Activated naive CD8-positive, alpha-beta T cell treated with anti-CD3 and anti-CD28 coated beads for 36 hours (primary cell): ENCODE measurements at places on chromosomes 12 and 14. TPM values are rescaled to one million over a fixed set of nuclear protein-coding genes. Genes with fewer than 3 reads are reported as not detected.
A peak's percentile ranks its signal among the peaks of the same experiment; 100 is the strongest.

Gene DCN
- not detected for total RNA-seq

GRCh38 chr14:38623661-38624060 lies 367.8 kb upstream of the CLEC14A start:
- no peak for DNase-seq
- no peaks in the 10 kb centered on the region for H3K27me3 ChIP-seq
- no peak overlapping the region for H3K27ac ChIP-seq
- H3K4me3 ChIP-seq, result no peak overlapping the region
- H3K4me1 ChIP-seq, result no peaks in the 10 kb centered on the region

GRCh38 chr12:104521731-104522130 lies 65.0 kb downstream of the CHST11 start:
- no peak overlapping the region for H3K4me3 ChIP-seq
- peaks cover 39% of the 10 kb centered on the region for H3K4me1 ChIP-seq
- H3K27me3 ChIP-seq, result no peaks in the 10 kb centered on the region
- no peaks in the 10 kb centered on the region for H3K36me3 ChIP-seq
- no peak for DNase-seq

DNA sequence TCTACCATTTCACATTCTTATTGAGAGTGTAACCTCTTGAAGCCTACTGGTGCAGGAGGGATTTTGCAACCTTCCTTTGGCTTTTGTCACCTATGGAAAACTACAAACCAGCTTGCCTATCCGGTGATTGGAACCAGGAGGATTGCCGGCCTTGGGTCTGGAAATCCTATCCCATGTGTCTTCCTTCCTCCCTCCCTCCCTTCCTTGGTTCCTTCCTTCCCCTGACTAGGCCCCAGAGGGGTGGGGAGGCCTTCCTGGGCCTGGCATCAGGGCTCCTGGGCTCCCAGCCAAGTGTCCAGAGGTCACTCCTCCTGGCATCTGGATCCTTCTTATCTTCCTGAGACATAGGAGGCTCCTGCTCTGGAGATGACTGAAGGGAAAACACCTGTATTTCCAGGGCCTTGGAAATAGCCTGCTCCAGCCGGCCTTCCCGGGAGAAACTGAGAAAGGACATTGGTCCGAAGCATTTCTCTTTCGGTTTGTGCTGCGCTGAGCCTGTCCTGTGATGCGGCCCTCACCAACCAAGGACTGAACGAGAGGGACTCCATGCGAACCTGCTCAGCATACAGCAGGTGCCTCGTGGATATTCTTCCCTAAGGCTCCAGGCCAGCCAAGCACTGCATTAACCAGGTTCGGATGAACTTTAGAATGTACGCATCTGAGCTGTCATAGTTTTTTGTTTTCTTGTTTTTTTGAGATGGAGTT lies 43.4 kb downstream of the PSMA6 start:
- DNase-seq, result no peak
- H3K27me3 ChIP-seq, result no peaks in the 10 kb centered on the region
- no peak overlapping the region for H3K4me3 ChIP-seq
- H3K4me1 ChIP-seq, result peaks cover 44% of the 10 kb centered on the region

Gene RAB3IP
- 40.9 TPM for total RNA-seq

- peak; percentile 30 for DNase-seq
- H3K27ac ChIP-seq, result no peak overlapping the region
- H3K36me3 ChIP-seq, result peaks cover 33% of the 10 kb centered on the region
- no peak overlapping the region for H3K4me3 ChIP-seq
- no peaks in the 10 kb centered on the region for H3K27me3 ChIP-seq
Observed at GRCh38 chr12:116222358-116222757, 55.1 kb downstream of the MED13L start.

- no peaks in the 10 kb centered on the region for H3K27me3 ChIP-seq
- H3K4me3 ChIP-seq, result no peak overlapping the region
- H3K27ac ChIP-seq, result no peak overlapping the region
- H3K36me3 ChIP-seq, result peaks cover 18% of the 10 kb centered on the region
Observed at GRCh38 chr12:14780859-14781258, 22.4 kb downstream of the WBP11 start.

DNA sequence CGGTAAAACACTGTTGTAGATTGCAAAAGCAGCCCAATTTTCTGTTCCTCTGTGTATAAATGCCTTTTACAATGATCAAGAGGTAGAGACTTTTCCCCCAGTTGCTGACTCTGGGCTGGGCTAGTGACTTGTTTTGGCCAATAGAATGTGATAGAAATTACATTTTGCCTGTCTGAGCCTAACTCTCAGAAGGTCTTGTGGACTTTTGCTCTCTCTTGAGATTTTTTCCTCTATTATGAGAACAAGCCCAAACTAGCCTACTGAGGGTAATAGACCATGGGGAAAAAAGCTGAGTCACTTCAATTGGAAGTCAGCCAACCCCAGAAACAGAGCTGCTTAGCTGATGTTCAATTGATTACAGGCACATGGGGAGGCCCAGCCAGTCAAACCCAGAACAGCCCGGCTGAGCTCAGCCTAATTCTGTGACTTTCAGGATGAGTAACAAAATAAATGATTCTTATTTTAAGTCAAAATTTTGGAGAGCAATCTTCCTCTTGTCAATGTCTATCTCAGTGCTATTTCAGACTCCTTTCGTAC lies 61.4 kb downstream of the MYF5 start:
- H3K27me3 ChIP-seq, result no peaks in the 10 kb centered on the region
- DNase-seq, result peak; percentile 14
- no peak overlapping the region for H3K27ac ChIP-seq
- no peaks in the 10 kb centered on the region for H3K36me3 ChIP-seq

Gene ALDH1L2
- total RNA-seq, result 4.8 TPM

Gene GALNT16
- 0.50 TPM for total RNA-seq
